Bronchial epithelial cell (primary cell): ENCODE measurements at places on chromosomes 11 and 22.
A peak's percentile ranks its signal among the peaks of the same experiment; 100 is the strongest.

DNA sequence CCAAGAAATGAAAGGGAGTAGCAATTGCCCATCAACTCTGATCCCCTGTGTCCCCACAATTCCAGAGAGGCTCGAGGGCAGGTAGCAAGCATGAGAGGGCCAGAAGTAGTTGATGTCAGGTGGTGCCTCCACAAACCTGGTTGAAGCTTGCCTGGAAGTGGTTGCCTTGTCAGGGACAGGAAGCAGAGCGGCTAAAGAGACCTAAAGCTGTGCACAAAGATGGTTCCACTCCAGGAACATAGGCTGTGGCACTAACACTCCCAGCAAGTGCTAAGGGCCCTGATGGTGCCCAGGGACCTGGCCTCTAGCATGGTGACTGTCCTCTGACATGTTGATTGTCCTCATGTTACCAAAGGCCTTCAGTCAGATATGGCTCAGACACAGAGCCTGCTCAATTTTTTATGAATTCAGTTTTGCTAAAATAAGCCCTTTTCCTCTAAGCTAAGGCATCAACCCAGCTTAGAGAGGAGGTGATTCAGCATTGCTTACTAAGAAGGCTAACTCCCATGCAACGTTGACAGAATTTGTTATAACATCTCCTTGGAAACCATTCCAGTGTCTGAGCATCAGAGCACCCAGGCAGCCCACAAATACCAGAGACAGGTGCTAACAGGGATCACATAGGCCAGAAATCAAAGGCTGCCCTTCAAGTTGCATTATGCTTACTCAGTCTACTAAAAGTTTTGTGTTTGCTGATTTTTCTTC is 196.3 kb upstream of the ARHGAP20 start:
- peak; percentile 97 for DNase-seq

DNA sequence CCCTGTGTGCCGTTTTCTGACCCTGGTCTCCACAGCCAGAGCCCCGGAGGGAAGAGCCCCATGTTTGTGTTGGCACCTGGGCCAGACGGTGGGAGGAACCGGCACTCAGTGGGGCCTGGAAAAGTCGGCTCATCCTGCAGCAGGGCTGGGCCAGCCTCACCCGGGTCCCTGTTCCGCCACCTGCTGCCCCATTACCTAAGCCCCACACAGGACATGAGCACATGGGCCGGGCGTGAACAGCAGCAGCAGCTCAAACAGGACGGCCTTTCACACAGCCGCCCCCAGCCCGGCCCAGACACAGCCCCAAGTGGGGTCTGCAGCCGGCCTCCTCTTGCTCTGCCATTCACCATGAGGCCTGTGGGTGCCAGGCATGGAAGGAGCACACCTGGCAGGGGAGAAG is 302.4 kb downstream of the MN1 start:
- no peak for DNase-seq

GRCh38 chr11:70556884-70557741 is 158.8 kb downstream of the CTTN start:
- peak; percentile 53 for DNase-seq

GRCh38 chr11:110728476-110728875 is 16.2 kb upstream of the ARHGAP20 start:
- peak; percentile 17 for DNase-seq

DNA sequence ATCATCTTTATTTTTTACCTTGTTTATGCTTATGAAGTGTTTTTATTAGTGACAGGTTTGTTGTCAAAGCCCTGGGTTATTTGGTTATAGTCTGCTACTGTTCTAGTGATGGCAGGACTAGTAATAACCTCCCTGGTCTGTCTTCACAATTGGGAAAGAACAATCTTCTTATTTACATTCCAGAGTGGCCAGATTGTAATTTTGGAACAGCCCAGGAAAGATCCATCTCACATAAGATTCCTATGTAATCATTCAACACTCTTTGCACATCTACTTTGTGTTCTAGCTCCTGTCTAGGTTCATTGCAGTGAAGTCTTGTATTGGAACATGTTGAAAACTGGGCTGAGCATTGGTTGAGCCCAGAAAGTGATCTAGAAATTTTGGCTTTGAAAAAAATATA is 63.8 kb downstream of the CYB5R2 start:
- no peak for DNase-seq

DNA sequence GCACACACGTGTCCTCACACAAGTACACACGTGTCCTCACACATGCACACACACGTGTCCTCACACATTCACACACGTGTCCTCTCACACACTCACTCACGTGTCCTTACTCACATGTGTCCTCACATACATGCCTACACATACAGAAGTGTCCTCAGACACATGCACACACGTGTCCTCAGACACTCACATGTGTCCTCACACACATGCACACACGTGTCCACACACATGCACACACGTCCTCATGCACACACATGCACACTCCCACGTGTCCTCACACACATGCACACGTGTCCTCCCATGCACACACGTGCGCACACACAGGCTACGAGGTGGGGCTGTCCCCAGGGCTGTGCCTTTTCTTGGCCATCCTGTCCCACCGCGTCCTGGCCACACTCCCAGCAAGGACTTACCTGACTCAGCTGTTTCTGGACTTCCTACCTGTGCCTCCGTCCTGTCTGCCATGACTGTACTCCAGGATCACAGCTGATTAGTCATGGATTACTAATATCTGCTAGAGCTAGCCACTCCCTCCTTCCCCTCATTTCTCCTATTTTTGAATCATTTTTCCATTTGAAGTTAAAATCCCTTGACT is 990.2 kb downstream of the BRD1 start:
- peak; percentile 40 for DNase-seq

DNA sequence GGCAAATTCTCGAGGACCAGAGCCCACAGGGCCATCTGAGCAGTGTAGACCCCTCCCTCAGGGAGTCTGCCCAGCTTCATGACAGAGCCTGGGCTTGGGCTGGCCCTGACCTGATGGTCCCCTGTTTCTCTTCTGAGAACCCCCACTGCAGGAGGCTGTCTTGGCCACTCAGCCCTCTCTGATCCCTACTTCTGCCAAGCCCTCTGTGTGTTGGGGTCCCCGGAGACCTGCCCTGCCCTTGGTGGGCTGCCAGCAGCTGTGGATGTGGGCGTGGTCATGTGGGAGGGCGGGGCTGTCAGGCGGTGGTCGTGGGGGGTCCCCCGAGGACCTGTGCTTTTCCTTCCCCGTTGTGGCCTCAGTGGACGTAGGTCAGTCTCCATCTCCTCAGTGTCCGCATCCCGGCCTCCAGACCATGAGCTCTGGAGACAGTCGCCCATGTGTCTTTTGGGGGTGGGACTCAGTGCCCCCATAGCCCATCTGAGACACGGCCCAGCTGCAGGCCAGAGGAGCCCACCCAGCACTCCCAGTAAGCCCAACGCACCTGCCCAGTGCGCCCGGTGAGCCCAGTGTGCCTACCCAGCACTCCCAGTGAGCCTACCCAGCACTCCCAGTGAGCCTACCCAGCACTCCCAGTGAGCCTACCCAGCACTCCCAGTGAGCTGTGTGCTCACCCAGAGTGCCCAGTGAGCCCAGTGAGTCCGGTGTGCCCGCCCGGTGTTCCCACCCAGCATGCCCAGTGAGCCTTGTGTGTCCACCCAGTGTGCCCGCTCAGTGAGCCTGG is 409.2 kb downstream of the TBC1D22A start:
- no peak for DNase-seq

- peak; percentile 85 for DNase-seq
Observed at GRCh38 chr11:96237766-96238266, 105.2 kb downstream of the MAML2 start.

DNA sequence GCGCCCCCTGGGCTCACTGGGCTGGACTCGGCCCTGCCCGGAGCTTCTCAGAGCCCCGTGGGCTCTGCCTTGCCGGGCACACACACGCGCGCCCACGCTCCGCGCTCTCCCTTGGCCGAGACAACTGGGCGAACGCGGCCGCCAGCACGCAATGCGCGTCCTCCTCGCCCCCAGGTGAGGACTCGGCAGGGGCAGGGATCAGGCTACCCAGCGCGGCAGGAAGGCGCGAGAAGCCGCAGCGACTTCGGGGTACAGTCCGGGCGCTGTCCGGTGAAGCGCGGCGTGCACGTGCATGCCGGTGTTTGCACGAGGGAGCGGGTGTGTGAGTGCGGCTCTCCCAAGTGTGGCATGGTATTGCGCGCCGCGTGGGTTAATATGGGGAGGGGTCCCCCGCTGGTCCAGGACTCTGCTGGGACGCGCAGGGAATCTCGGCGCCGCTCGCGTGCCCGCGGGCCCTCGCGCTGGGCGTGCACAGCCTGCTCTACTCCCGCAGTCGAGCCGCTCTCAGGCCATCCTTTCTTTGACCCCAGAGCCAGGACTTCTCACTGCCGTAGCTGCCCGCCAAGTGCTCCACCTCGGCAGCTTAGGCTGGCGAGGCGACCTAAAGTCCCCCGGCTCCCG is 5.4 kb downstream of the WNT7B start:
- no peak for DNase-seq

DNA sequence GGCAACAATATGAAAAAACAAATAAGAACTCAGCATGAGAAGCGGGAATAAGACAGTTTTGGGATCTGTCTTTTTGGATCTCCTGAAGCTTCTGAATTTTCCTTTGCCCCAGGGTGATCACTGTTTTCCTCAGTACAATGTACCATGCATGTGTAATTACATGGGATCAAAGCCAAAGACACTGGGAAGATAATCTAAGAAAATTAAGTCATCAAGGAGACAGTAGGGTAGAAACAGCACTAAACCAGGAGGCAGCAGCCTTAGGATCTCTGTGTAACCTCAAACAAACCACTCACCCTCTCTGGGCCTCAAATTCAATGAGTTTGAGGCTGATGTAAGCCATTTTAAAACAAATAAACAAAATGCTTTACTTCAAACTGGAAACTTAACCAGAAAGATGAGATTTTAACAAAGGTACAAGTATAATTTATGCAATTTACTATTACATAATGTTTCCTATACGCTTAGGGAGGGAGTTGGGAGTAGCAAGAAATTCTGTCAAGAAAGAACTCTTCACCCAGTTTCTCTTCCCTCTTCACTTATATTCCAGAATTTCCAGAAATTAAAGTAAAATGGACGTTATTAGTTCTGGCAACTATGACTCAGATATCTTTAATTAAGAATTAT is 77.0 kb downstream of the RAB30 start:
- DNase-seq: no peak

GRCh38 chr11:127000291-127000968 is at the start of gene KIRREL3:
Gene KIRREL3 (minus strand): TSS chr11:127000770.
- no peak for DNase-seq

DNA sequence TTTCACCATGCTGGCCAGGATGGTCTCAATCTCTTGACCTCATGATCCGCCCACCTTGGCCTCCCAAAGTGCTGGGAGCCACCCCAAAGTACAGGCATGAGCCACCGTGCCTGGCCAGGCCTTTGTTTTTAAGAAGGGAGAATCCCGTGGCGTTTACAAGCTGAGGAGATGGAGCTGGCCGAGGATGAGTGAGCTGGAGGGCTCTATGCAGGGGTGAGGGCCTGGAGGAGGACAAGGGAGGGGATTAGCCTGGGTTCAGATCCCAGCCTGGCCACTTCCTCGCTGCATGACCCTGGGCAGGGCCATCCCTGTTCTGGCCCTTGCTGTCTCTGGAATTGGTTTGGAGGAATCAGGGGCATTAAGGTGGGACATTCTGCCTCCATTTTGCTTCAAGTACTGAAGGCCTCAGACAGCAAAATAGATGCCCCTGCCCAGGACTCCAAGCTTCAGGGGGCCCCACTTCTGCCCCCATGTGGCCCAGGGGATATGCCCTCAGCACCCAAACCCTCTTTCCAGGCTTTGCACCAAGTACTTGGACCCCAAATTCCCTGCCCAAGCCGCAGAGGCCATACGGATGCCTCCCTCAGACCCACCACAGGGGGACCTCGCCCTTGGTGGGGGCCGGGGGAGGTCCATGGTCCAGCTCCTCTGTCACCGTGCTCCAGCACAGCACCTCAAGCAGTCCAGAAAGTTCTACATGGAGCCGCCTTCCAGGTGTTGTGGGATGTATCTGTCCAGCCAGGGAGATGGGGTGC is 12.1 kb upstream of the LRP5 start:
- DNase-seq: no peak

DNA sequence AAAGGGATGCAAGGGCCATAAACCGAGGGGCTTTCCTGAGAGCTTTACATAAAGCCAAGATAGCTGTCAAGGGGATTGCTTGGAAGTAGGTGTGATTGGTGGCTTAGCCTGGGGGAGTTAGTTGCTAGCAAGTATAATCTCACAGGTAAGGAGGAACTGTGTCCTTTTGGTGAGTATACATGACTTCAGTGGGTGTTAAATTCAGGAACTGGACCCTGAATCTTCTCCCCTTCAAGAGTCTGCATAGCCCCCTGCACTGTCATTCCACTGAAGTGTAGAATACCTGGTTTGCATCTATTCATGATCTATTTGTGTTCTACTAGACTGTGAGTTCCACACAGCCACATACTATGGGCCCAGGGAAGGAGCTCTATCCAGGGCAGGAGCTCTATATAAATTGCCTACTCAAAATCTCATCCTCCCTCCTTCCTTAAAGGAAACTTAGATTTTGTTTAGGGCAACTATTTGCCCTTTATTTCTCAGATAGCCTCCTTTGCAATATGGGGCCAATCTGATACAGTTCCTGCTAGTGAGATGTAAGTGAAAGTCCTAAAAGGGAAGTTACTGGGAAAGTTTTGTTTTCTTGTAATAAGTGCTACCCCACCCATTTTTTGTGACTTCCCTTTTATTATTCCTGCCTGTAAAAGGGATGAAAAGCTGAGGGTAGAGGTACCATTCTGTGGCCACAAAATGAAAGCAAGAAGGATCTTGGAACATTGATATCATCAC is 120.5 kb downstream of the PGR start:
- no peak for DNase-seq

- DNase-seq: no peak
Observed at GRCh38 chr11:74023276-74023675, 14.4 kb upstream of the UCP3 start.

DNA sequence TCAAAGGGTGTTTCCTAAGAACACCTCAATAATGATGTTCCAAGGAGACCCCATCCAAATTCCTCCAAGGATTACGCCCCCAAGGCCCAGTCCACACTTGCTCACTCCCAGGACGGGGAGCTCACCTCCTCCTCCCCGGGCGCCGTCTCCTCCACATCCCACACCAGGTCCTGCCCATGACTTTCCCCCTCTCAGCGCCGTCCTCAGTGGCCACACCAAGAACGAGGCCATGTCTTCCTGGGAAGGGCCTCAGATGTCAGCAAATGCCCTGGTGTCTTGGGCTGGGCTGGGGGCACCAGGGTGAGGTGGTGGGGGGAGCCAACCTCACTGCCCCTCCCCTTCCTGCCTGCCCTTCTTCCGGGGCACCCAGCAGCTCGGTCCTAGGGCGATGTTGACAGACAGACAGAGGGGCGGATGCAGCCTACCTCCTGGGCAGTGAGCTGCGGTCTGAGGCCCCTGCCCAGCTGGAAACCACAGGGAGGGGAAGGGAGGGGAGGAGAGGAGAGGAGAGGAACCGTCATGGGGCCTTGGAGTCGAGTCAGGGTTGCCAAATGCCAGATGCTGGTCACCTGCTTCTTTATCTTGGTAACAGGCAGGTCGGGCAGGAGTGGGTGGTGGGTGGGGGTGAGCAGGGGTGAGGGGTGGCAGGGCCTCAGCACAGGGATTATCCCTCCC is at the start of the genes C11orf21 and TSPAN32:
Gene C11orf21, minus strand, starts transcription at position 288 of the 675 bp plus-strand sequence. Its CDS starts 110 bp downstream, at position 178.
Gene TSPAN32, plus strand, starts transcription at position 383 of the 675 bp plus-strand sequence. Its CDS starts 137 bp downstream, at position 520.
- no peak for DNase-seq
